Right ventricle myocardium inferior (tissue), 1 donor: ENCODE measurements at places on chromosomes 4 and X. TPM values are rescaled to one million over a fixed set of nuclear protein-coding genes. Genes with fewer than 3 reads are reported as not detected.

Gene SPACA5
- not detected for total RNA-seq

Gene BGN
- 42.2 TPM for total RNA-seq

Gene REELD1
- total RNA-seq: not detected

Gene HMGB3
- total RNA-seq: 7.8 TPM

Gene DUSP9
- total RNA-seq: 0.19 TPM

Gene TCEAL7
- 3.1 TPM for total RNA-seq

GRCh38 chr4:138292321-138292720 lies 50.2 kb upstream of the SLC7A11 start:
- no peak for DNase-seq

- no peak for DNase-seq
Observed at GRCh38 chr4:39636531-39637184, 2.0 kb downstream of the SMIM14 start.

- no peak for DNase-seq
Observed at GRCh38 chr4:2688697-2689096, 67.4 kb downstream of the TNIP2 start.

DNA sequence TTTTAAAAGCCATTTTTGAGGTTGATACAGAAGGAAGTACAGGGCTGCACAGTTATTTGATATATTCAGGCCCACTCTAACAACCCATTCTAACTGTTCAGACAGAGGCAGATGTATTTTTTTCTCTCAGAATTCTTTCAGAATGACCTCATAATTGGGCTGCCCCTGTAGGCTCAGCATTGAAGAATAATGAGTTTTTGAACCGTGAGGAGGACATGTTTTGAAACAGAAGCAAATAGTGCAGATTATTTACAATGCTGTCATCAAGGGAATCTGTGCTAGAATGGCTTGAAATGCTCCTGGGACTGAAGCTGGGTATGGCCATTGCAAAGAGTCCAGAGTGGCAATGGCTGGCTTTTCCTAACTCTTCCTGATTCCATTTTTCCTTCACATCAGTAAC lies 158.1 kb downstream of the SOX3 start:
- DNase-seq: no peak

DNA sequence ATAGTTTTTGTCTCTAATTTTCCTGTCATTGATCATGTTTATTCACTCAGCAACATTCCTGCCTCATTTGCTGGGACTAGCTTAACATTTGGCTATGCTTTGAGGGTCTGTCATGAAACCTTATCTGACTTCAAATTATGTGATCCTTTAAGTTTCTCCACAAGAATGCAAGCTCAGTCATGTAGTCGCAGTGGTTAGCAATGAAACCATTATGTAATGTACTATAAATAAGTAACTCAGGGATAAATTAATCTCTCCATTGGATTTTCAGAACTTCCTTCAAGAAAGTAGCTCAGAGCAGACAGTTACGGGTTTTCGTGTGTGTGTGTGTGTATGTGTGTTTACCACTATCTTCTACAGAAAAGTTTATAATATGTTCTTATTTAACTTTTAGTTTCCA lies 993.6 kb downstream of the ADGRL3 start:
- DNase-seq: no peak

DNA sequence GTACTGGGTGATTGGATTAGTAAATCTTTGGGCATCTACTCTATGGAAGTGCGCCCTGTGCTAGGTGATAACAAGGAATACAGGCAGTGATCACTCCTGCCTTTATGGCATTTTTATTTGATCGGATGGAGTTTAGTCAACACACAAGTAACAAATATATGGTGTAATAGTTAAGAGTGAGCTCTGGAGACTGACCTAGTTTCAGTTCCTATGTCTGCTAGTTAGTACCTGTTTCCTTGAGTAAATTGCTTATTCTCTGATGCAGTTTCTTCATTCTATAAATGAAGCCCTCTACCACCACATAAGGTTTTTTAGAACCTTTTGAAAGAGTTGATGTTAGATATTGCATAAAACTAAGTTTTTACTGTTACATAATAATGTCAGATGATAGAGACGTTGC lies 134.6 kb downstream of the KDM6A start:
- no peak for DNase-seq

- DNase-seq: no peak
Observed at GRCh38 chr4:164946810-164947209, 30.6 kb downstream of the TRIM61 start.

DNA sequence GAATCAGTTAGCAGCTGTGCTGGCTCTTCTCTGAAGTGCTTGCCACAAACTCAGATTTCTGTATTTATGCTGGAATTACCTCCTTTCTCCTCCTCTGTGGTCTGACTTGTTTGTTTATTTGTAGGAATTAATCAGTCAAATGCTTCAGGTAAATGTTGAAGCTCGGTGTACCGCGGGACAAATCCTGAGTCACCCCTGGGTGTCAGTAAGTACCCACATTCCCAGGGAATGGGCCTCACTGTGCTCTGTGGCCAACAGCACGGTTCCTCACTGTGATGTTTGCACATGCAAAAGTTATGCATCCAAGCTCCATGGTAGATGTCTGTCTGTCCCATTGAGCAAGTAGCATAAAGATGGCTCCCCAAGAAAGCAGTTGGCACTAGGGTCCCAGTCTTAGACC lies 169.9 kb downstream of the DCLK2 start:
- no peak for DNase-seq

GRCh38 chr4:137635108-137635507 lies 102.8 kb upstream of the PCDH18 start:
- DNase-seq: no peak
